Thyroid gland (tissue), 4 donors: ENCODE measurements at places on chromosomes 6 and 20. TPM values are rescaled to one million over a fixed set of nuclear protein-coding genes. Genes with fewer than 3 reads are reported as not detected.

Gene GSTA3
- total RNA-seq: not detected

Gene RWDD2A
- 5.2 TPM for total RNA-seq

Gene MMP24
- total RNA-seq: 0.67 TPM

Gene SLC16A10
- 35.8 TPM for total RNA-seq

Gene RWDD1
- 54.8 TPM for total RNA-seq

Gene CDH26
- 1.3 TPM for total RNA-seq

Gene ENPP3
- total RNA-seq: 0.81 TPM

Gene NRSN1
- total RNA-seq: not detected

Gene GNRH2
- total RNA-seq: not detected

Gene NMBR
- not detected for total RNA-seq

Gene DUSP15
- total RNA-seq: 8.7 TPM

Gene MCUR1
- total RNA-seq: 23.8 TPM

- DNase-seq: peak; percentile 11
Observed at GRCh38 chr20:60055740-60056139, 97.5 kb downstream of the CDH26 start.

- DNase-seq: no peak
Observed at GRCh38 chr6:108968325-108969316, 120.4 kb downstream of the ARMC2 start.

- no peak for DNase-seq
Observed at GRCh38 chr20:38842558-38842981, 37.1 kb downstream of the PPP1R16B start.

DNA sequence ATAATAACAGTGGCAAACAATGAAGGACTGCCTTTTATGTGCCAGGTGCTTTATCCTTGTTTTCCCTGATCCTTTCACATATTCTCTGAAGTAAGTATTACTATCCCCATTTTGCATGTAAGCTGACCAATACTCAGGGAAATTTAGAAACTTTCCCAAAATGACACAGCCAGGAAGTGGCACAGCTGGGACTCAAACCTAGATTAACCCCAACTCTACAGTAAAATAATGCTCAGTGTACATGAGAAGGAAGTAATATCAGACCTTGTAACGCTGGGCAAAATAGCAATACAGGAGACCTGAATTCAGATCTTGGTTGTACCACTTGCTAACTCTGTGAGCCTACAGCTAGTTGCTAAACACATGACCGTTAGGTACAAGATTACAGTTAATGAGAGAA is 26.8 kb upstream of the NRSN1 start:
- DNase-seq: no peak

- no peak for DNase-seq
Observed at GRCh38 chr6:165883851-165884640, 221.0 kb upstream of the PDE10A start.

- no peak for DNase-seq
Observed at GRCh38 chr6:21134356-21134755, 459.2 kb upstream of the SOX4 start.

DNA sequence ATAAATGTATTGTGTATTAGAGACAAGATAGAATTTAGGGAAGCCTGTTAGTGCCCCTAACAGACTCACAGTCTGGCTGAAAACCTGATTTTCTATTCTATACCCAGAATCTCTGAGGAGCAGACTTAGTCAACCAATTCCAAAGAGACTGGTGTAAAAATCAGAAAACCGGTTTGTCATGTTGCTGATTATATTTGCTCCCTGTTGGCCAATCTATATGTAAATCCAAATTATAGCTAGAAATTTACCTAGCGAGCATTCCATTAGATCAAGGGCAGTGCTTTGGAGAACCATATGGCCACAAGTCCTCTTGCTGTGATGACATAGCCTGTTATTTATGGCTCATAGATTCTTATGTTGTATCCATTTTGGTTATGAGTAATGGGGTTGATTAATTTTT is 4.8 kb downstream of the NFYA start:
- no peak for DNase-seq

- no peak for DNase-seq
Observed at GRCh38 chr6:109347779-109348178, 34.5 kb downstream of the CD164 start.

GRCh38 chr6:161033667-161034066 is 42.1 kb downstream of the MAP3K4 start:
- DNase-seq: no peak

DNA sequence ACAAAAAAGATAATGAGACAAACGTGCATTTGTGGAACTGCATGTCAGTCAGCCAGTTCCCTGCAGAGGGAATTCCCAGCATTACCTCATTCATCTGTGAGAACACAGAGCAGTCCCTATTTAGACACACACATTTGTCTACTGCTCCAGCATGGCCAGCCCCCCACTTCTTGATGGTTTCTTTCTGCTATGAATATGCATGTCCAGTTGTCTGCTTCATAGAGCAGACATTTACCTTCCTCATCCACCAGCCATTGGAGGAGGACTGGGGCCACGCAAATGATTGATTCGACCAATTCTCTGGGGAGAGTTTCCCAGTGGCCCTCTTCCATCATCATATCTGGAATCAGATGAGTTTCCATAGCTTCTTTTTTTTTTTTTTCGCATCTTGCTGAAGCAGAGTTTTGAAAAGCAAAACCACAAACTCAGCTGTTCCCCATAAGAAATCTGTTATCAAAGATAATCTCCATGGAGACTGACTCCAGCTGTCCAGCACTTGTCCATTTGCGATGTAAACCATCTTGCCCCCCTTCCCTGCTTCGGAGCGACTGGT is 11.8 kb downstream of the ENPP1 start:
- DNase-seq: no peak

- no peak for DNase-seq
Observed at GRCh38 chr20:53898556-53898931, 171.8 kb downstream of the BCAS1 start.

- no peak for DNase-seq
Observed at GRCh38 chr6:158854214-158855101, 35.3 kb upstream of the EZR start.

DNA sequence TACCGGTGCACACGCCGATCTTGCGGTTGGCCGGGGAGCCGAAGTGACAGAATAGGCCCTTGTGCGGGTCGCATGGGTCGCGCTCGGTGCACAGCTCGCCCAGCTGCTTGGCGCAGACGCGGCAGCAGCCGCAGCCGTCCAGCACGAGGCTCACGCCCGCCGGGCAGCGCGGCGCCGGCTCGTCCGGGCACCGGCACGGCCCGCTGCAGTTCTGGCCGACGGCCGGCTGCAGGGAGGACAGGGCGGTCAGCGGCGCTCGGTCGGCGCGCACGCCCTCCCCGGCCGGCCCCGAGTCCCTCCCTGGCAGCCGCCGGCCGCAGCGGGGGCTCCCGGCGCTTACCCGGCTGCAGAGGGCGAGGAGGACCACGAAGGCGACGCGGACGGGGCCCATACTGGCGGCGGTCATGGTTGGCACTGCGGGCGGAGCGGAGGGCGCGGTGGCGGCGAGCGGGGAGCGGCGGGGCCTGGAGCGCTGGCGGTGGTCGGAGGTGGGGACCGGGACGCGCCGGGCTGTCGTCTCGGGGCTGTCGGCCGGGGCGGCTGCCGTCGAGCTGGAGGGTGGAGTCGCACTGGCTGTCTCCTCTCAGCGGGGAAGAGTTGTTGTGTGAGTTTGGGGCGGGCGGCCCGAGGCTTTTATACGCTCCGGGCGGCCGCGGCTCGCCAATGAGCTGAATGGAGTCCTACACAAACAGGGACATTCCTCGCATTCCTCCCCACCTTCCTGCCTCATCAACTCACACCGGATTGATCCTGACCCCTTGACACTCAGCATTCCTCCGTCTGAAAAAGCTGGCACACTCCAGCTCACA is at the start of gene CCN2:
CCN2 (minus strand) TSS at position 606 of the 809 bp plus-strand sequence; CDS start at position 406, 200 bp downstream.
- peak; percentile 94 for DNase-seq

DNA sequence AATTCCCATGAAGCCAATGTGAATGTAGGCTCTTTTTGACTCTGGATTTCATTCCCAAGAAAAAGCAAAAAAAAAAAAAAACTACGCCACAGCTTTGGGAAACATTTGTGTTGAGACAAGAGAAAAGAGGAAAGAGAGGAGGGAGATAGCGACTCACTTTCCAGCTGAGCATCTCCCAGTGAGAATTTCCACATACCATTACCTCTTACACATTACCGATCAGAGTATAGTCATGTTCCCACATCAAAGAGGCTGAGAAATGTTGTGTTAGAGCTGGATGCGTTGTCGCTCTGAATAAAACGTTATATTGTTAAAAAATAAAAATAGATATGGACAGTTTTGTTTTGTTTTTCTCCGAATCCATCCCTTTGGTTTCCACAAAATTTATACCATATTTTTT is 1019.3 kb upstream of the ADGRB3 start:
- DNase-seq: no peak

- no peak for DNase-seq
Observed at GRCh38 chr6:43541774-43542471, 25.0 kb downstream of the POLR1C start.

GRCh38 chr6:45812922-45813321 is 202.7 kb downstream of the CLIC5 start:
- DNase-seq: no peak

GRCh38 chr20:23410916-23411695 is 10.2 kb downstream of the NAPB start:
- no peak for DNase-seq

DNA sequence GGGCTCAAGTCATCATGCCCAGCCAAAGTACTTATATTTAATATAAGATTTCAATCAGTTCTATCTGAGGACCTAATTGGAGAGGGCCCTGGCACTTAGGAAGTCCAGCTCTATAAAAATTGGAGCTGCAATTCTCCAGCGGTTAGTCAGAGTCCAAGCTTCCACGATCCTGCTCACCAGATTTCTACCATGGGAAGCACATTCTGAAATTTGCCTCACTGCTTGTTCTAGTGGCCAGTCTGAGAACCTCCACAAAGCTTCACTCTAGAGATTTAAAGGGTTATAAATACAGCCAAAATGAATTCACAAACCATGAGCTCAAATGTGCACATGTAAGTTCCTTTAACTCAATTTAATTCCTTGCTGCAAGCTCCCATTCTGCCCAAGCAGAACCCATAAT is 33.5 kb downstream of the PNLDC1 start:
- DNase-seq: no peak

GRCh38 chr6:118782651-118783050 is 111.3 kb upstream of the ASF1A start:
- DNase-seq: no peak

DNA sequence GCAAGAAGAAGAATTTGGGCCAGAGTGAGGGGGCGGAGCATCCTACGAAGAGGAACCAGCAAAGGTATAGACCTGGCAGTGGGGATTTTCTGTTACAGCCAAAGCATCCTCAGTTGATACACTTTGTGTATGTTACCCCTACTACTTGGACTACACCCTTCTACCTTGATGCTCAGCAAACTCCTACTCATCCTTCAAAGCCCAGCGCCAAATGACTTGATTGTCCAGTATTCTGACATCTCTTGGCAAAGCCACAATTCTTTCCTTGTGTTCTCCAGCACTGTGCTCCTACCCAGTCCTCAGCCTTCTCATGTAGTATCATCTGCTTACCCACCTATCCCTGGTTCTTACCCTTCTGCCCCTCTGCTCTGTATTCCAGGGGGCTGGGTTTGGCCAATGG is 21.7 kb upstream of the CTNNBL1 start:
- no peak for DNase-seq

DNA sequence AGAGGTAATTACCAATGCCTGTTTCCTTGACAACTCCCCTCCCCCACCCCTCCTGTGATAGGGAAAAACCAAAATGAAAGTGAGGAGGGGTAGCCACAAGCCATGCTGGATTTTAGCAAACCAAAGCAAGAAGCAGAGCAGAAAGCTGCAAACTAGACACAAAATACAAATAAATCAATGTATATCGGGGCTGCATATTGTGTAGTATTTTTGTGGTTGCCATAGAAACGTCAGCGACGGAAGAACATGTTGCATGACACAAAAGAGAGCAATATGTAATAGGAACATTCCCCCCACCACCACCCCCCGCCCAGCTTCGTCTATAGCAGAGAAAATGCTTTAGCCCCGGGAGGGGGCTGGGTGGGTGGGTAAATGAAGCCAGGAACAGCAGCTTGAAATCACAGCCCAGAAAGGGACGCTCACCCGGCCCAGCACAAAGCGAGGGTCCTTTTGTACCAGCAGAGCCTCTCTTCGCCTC is 548 bp downstream of the AGPAT4 start:
- peak; percentile 14 for DNase-seq

DNA sequence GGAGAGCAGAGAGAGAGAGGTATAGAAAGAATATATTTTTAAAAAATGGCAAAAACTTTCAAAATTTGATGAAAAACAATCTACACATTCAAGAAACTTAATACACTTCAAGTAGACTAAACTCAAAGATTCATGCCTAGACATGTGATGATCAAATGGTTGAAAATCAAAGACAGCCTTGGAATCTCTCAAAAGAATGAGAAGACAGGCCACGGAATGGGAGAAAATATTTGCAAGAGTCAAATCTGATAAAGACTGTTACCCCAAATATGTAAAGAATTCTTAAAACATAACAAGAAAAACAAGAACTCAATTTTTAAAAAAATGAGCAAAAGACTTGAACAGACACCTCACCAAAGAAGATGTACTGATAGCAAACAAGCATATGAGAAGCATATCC is 49.7 kb downstream of the THEMIS start:
- DNase-seq: no peak

GRCh38 chr20:36969478-36970186 is 18.1 kb upstream of the SAMHD1 start:
- no peak for DNase-seq

GRCh38 chr6:107357031-107357430 is 102.3 kb downstream of the PDSS2 start:
- no peak for DNase-seq

DNA sequence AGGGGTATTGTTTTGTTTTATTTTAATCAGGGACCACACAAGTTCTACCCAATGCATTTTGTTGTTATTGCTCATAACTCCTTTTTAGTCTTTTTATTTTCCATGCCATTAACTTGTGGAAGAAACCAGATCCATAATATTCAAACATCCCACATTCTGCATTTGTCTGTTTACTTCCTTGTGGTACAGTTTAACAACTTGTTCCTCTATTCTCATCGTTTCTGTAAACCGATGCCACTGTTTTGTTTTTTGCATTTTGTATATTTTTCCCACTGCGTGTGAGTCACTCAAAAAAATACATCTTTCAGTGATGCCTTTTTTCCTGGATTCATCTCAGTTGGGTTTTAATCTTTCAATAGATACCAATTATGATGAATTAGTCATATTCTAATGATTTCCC is 22.3 kb downstream of the SF3B5 start:
- DNase-seq: no peak

DNA sequence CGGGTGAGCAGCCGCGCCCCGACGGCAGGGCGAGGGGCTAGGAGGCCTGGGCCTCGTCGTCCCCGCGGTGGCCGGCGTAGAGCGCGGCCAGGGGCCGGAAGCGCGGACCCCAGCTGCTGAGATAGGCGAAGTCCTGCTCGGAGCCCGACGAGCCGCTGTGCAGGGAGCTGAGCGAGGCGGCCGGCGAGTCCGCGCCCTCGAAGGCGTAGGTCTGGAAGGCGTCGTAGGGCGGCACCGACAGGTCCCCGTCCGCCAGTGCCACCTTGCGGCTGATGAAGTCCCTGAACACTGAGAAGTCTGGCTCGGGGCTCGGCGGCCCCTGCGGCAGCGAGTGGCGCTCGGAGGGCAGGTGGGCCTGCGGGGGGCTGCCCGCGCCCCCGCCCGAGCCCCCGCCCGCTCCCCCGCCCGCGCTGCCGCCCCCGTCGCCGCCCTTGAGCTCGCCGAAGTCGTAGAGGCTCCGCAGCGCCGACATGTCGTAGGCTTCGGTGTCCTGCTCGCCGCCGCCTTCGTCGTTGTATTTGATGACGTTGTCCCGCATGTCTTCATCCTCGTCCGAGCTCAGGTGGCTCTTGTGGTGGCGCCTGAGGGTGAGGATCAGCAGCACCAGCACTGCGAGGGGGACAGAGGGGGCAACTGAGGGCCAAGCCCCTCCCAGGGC is 56.5 kb downstream of the CD40 start:
- peak; percentile 80 for DNase-seq

- DNase-seq: no peak
Observed at GRCh38 chr20:16639027-16639941, 66.0 kb upstream of the KIF16B start.
